ENCODE measurements at places on chromosomes 5 and 9.
A peak's percentile ranks its signal among the peaks of the same experiment; 100 is the strongest.

DNA sequence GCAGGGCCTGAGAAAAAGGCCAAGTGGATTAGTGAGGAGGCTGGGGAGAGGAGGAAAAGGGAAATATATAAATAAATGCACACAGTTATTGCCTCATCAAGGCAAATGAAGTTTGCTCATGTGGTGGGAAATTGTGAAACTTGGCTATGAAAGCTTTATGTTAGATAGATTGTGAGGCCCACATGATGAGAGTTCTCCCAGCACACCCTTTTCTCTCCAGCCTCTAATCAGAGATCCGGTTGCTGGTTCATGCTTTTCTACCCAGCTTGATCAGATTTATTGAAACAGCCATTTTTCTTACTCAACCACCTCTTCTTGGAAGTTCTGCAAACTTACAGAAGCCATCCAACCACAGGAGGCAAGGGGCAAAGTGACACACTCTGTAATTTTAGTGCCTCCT lies 125.8 kb upstream of the KLF4 start:
- no peak for DNase-seq

- no peak for DNase-seq
Measured at GRCh38 chr5:14665101-14665822, 744 bp downstream of the OTULIN start.

- DNase-seq: no peak
Measured at GRCh38 chr5:153641183-153641688, 150.8 kb downstream of the GRIA1 start.

GRCh38 chr5:117205894-117206293 lies 631.3 kb upstream of the SEMA6A start:
- no peak for DNase-seq

DNA sequence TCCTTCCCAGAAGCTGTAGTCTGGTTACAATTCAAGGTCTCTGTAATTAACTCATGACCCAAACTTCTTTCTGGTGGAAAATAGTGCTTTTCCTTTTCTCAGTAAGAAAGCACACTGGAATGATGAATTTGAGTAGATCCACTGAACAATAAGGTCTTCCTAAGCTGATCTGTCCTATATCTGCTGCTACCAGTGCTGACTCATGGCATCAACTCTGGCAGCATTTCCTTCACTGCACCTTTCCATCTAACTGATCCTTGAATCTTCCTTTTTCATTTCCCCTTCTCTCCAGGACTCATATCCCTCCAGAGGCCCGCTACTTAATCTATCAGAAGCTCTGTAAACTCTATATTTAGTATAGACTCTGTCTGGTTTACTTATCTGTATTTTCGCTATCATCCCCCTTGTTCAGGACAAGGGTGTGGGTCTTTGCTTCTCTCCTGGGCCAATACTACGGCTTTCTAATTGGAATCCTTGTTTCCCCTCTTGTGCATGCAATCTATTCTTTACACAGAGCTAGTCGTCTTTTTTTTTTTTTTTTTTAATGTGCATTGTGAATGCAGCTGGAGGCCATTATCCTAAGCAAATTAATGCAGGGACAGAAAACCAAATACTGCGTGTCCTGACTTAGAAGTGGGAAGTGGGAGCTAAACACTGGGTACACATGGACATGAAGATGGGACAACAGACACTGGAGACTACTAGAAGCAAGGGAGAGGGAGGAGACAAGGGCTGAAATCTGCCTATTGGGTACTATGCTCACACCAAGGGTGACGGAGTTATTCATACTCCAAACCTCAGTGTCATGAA lies 192.2 kb upstream of the RPS23 start:
- no peak for DNase-seq

DNA sequence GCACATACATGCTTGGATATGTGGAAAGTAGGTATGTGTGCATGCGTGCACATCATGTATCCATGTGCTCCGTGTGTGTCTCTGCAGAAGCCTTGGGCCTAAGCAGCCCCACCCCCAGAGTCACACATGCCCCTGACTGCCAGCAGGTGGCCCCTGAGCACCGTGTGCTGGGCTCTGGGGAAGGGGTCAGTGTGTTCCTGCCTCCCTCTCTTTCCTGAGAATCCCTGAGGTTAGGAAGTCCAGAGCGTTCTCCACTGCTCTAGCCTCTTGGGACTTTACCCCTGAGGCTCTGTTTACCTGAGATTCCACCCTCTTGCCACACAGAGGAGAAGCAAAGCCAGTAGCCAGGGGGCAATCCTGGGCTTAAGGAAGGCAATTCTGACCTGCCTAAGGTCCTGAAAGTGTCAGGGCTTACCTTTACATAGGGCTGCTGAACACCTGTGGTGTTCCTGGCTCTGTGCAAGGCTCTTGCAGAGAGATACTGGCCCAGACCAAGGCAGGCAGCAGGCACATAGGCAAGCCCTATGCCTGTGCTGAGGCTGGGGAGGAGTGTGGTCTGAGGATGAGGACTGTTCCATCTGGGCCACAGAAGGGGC lies 207.3 kb downstream of the TMEM38B start:
- DNase-seq: peak; percentile 49

GRCh38 chr5:65812648-65813047 lies 90.6 kb downstream of the NLN start:
- DNase-seq: no peak

- no peak for DNase-seq
Measured at GRCh38 chr5:173866243-173866857, 21.8 kb upstream of the CPEB4 start.

DNA sequence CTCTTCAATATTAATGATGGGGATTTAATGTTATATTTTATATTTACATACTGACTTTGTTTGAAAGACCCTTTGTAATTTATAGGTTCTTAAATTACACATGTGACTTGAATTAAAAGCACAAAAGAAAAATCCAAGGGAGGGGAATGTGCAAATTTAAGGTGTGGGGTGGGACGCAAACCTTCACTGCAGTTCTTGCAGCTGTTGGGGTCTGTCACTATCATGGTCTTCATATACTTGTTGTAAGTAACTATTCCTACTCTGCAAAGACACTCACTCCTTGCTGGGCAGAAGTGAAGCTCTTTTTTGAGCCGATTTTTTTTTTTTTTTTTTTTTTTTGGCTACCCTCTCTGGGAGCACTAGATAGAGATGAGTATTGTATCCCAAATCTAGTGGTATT lies 505.3 kb downstream of the ARHGEF28 start:
- DNase-seq: no peak

GRCh38 chr5:6043491-6044310 lies 334.6 kb downstream of the MED10 start:
- no peak for DNase-seq

DNA sequence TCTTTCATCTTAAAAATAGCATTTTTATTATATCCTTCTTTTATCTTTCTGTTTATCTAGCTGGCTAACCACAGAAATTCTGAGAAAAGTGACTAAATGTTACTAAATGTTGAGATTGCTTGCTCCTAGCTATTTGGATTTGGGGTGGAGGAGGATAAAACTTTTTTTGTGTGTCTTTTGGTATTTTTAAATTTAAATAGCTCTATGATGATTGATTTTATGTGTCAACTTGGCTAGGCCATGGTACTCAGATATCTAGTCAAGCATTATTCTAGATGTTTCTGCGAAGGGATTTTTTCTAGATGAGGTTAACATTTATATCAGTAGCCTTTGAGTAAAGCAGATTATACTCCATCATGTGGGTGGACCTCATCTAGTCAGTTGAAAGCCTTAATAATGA lies 75.0 kb downstream of the GCNT1 start:
- no peak for DNase-seq

GRCh38 chr9:85600675-85601263 lies 141.0 kb downstream of the AGTPBP1 start:
- DNase-seq: no peak

- no peak for DNase-seq
Measured at GRCh38 chr9:127014216-127014909, 99.8 kb downstream of the RALGPS1 start.

DNA sequence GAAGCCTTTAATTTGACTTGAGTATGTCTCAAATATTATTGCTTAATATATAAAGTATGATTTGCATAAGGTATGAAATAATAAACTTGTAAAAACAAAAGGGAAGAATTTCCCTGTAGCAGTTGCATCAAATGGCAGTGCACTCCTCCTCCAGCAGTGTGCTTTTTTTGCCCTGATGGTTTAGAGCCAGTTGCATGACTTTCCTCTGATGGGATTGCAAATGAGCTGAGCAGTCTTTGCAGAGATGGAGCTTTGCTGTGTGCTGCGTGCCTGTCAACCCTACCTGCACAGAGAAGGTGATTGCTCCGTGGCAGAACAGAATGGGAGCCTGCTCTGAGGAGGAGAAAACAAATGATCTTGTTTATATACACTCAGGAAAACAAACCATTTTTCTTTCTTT lies 22.7 kb upstream of the CATSPER3 start:
- no peak for DNase-seq

- no peak for DNase-seq
Measured at GRCh38 chr9:137607141-137607857, 1.8 kb downstream of the ARRDC1 start.

DNA sequence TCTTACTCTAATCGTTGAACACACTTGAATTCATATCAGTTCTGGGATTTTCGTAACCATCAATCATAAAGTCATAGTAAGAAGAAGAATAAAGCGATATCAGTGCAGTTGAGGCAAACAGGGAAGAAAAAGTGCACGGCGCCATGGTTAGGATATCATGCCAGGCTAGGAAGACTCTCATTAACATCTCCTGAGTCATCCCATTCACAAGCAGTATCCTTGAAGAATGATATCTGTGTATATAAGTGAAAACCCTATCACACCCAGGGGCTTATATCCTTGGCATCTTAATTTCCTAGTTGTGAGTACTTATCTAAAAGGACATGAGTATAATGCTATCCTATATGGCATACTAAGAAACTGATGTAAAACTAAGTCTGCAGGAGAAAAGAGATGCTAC lies 38.6 kb downstream of the NFIB start:
- no peak for DNase-seq

DNA sequence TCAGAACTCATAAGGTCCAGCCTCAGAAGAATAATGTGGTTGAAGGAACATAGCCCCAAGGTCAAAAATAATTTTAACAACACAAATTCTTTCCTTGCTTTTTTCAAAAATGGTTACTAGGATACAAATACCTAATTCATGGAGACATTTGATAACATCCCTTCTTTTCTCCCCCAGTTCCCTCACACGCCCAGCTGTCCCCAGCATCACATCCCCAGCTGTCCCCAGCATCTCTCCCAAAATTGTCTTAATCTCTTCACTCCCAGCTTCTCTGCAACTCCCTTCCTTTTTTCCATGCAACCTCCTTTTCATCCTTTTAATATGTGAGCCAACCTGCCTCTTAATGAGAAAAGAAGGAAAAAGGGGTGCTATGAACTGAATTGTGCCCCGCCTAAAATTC lies 77.8 kb downstream of the FSTL4 start:
- no peak for DNase-seq

- DNase-seq: no peak
Measured at GRCh38 chr9:14438232-14439021, 124.5 kb upstream of the NFIB start.

DNA sequence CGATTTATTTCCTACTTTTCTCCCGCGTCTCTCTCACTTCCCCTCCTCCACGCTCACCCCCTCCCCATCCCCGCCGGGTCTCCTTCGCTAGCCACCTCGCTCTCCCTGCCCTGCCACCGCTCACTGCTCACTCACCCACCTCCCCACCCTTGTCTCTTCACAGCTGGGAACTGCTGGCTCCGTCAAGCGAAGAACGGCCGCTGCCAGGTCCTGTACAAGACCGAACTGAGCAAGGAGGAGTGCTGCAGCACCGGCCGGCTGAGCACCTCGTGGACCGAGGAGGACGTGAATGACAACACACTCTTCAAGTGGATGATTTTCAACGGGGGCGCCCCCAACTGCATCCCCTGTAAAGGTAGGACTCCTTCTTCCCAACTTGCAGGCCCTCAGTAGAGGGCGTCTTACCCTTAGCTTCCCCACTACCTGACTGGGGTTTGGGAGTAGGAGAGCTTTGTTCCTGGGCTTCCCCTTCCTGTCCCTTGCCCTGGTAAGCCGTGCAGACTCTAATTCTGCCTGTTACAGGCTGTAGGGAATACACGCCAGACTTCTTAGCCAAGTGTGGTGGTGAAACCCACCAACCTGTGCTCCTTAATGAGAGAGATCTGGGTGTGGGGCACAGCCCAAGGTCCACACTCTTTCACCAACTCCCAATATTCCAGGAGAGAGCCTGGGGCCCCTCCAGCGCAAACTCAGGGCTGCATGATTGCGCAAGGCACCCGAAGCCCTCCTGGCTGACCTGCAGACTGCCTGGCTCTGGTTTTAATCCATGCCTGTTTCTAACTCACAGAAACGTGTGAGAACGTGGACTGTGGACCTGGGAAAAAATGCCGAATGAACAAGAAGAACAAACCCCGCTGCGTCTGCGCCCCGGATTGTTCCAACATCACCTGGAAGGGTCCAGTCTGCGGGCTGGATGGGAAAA lies 2.5 kb downstream of the FST start:
- no peak for DNase-seq

DNA sequence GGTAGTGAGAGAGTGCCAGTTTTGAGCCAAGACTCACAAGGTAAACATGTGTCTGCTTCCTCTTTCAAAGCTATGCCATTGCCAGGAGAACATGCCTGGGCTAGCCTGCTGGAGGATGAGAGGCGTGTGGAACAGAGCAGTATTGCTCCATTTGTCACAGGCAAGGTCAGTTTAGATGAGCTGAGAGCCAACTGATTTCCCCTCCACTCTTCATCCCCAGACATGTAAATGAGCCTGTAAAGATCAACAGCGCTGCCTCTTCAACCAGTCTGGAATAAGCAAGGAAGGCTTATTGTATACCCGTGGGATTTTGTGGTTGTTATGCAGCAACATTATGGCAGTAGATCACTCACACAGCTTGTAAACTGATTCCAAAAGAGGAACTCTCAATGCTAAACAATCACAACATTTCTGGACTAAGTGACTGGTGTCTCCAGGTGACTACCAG lies 8.2 kb upstream of the GDNF start:
- DNase-seq: no peak

DNA sequence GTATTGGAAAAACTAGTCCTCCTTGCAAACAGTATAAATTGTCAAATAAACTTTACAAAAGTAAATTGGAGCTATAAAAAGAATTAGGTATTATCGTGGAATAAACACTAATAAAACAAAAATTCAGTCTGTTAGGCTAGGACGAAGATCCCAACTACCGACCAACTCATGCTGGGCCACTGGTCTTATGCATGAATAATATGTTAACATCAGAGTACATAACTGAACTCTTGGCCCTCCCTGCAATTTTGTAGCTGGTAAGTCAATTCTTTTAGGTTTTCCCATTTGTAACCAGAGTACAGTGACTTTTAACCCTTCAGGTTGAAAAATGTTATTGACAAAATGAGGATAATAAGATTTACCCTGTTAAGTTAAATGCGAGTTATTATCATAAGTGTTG lies 428.7 kb downstream of the BNC2 start:
- DNase-seq: no peak

GRCh38 chr9:73761905-73762304 lies 610.2 kb downstream of the ANXA1 start:
- no peak for DNase-seq

DNA sequence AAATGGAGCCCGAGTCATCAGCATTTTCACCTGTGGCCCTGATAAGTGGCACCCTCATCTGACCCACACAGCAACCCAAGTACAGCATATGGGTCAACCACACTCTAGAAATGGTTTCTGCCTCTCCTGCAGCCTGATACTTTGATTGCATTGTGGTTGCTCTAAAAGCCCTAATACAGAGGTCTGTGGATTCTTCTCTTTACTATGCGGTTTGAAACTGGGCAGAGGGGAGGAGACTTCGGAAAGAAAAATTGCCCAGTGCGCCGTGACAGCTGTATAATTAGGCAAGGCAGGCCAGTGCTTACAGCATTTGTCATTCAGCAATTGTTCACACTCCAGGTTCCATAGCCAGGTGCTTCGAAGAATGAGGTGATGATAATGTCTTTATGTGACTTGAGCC lies 361.0 kb downstream of the NFIB start:
- DNase-seq: no peak

Data from NCI-H1092 (cell line).